ENCODE measurements at places on chromosomes 1 and 21.

DNA sequence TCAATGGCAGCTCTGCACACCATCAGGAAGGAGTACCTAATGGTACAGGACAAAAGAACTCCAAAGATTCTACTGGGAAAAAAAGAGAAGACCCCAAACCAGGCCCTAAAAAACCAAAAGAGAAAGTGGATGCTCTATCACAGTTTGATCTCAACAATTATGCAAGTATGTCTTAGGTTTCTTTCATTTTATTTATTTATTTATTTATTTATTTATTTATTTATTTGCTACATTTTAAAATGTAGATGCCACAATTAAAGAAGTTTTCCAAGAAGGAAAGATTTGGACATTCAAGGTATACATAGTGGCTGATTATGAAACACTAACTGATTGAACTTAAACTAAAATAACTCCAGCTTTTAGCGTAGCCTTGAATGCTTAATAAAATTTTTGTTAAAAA is 60.2 kb downstream of the PRRC2C start:
- no peak for DNase-seq

DNA sequence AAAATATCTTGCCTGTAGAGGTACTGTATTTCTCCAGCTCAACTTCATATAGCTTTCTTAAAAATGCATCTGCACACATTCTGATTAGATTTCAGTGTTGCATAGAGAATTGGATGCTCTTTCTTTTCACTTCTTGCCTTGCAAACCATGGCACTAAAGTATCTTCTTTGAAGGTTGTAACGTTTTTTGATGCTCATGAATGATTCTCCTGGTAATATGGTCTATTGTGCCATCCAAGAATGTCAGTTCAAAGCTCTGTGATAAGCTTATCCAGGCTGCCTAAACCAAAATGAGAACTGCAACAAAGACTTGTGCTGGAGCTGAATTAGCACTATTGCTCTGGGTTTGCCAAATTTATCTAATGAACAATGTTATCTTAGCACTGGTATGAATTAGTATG is 1.9 kb downstream of the SGIP1 start:
- DNase-seq = no peak

GRCh38 chr1:183882335-183883167 is 77.6 kb downstream of the RGL1 start:
- DNase-seq = no peak

DNA sequence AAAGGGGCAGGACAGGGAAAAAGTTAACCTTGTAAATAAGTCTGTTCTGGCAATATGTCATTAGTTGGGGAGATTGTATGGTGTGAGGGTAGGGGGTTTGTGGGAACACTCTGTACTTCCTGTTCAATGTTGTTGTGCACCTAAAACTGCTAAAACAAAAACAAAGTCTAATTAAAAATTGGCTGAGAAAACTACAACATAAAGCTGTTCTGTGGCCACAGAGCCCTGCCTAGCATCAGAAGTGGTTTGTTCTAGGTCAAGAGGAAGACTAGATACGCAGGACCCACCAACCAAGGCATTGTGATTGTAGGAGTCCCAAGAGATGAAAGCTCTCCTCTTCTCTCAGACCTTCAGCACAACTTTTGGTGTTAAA is 81.0 kb upstream of the LRRC8D start:
- no peak for DNase-seq

DNA sequence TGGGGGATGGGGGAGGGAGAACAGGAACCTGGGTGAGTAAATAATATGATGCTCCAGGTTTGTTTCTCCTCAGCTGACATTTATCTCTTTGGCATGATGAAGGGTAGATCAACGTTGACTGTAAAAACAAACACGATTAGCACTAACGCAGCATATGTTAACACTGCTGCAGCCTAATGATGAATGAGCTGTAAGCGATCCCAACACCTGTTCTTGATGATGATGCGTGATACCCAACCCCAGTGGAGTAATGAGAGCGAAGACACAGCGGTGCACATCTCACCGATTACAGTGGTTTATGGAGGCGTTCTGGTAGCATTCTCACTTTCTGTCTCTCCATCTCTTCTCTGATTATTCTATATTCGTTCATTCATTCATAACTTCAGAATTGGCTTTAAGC is 640.4 kb downstream of the USP25 start:
- no peak for DNase-seq

DNA sequence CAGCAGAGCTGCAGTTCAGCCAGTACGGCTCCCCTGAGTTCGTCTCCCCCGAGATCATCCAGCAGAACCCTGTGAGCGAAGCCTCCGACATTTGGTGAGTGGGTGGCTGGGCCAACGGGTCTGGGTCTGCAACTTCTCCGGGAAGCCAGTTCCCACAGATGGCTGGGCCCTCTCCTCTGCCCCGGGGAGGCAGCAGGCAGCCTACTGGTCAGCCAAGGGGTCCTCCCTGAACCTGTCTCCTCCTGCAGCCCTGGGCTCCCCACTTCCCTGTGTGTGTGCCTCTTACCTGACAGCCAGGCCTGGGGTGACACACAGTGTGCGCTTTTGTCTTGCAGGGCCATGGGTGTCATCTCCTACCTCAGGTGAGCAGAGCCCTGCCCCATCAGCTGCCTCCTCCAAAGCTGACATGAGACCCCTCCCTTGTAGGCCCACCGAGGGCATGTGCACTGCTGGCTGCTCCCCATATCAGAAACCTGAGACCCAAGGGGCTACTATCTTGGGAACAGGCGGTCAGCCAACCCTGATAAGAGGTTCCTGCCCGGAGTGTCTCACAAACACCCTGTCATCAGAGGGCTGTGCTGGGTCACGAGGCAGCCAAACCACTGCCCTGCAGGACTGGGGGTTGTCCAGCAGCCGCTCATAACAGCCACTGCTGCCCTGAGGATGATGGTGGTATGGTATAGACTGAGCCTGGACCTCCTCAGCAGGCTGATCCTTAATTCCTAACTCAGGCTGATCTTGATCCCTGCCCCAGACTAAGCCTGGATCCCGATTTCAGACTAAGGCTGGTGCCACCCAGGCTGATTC is 37.6 kb downstream of the TRIM11 start:
- DNase-seq = no peak

DNA sequence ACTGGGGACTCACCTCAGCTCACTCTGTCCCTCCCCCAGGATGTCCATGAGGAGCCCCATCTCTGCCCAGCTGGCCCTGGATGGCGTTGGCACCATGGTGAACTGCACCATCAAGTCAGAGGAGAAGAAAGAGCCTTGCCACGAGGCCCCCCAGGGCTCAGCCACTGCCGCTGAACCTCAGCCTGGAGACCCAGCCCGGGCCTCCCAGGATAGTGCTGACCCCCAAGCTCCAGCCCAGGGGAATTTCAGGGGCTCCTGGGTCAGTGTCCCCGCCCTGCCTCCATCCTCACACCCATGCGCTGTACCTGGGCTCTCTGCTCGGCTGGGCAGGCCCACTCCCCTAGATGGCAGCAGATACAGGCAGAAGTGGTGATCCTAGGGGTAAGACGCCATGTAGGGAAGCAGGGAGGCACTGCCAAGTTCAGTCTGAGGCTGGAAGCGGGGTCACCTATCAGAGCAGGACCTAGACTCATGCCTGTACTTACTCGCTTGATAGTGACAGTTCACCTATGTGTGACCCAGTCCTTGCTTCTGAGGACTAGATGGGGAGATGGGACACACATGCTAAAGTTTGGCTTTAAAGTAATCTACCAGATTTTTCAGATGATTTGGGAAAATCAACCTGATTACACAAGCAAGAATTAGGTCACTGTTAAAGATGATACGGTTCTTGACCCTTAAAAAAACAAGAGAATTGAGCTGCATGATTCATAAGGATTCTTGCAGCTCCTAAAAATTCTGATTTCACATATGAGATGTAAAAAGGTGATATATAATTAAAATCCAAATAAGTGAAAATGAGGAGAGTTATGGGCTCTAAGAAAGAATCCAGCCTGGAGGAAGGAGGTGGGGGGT is 38.7 kb downstream of the ETNK2 start:
- no peak for DNase-seq

- DNase-seq = no peak
Measured at GRCh38 chr1:240413732-240414131, 198.2 kb downstream of the GREM2 start.

- DNase-seq = no peak
Measured at GRCh38 chr1:152115344-152115743, at the start of gene TCHH. TCHH (minus strand) TSS chr1:152115444; CDS start chr1:152114080, 1,364 bp downstream.

- DNase-seq = no peak
Measured at GRCh38 chr1:184426278-184426674, 39.4 kb downstream of the C1orf21 start.

GRCh38 chr1:233368106-233368788 is 40.7 kb downstream of the MAP3K21 start:
- no peak for DNase-seq

GRCh38 chr21:14722841-14723483 is 176.8 kb upstream of the SAMSN1 start:
- no peak for DNase-seq

- no peak for DNase-seq
Measured at GRCh38 chr1:90044346-90044745, 49.4 kb downstream of the ZNF326 start.

GRCh38 chr21:38651570-38651969 is 153.3 kb upstream of the ERG start:
- no peak for DNase-seq

GRCh38 chr1:204126386-204126785 is 25.5 kb downstream of the ETNK2 start:
- DNase-seq = no peak

GRCh38 chr1:109466125-109466451 is 258 bp upstream of the SYPL2 start:
- no peak for DNase-seq

- no peak for DNase-seq
Measured at GRCh38 chr1:52032785-52033131, 852 bp downstream of the KTI12 start.

GRCh38 chr21:41477641-41478318 is 30.2 kb downstream of the TMPRSS2 start:
- no peak for DNase-seq

DNA sequence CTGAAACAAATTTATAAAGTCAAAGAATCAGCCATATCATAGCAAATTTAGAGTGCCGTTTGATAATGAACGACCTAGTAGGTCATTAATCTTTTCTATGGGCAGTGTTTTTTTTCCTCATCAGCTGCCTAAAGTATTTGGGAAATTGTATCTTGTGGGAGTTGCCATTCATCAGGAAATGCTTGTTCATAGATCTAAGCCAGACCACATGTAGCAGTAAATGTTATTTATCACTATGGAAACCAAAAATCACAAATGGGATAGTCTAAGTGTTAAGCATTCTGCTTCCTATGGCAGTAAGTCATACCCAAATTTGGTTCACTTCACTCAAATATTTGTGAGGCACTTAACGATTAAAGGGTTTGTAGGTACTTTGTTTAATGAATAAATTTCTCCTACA is 52.9 kb downstream of the LRRC8D start:
- no peak for DNase-seq

DNA sequence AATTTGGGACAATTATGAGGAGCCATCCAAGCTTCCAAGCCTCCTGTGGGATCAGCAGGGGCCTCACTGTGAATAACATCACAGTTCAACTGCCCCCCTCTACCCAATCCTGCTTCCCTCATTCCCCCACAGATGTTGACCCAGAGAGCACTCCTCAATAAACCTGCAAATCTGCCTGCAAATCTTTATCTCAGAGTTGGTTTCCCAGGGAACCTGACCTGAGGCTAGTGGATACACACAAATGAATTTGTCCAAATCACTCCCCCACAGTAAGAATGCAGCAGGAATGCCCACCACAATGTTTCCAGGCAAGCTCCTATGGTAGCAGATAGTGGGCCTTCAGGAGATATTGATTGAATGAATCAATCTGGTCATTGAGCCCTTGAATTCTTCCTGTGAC is 56.4 kb upstream of the HIVEP3 start:
- DNase-seq = no peak

GRCh38 chr1:7898962-7899361 is 41.7 kb downstream of the TNFRSF9 start:
- DNase-seq = no peak

DNA sequence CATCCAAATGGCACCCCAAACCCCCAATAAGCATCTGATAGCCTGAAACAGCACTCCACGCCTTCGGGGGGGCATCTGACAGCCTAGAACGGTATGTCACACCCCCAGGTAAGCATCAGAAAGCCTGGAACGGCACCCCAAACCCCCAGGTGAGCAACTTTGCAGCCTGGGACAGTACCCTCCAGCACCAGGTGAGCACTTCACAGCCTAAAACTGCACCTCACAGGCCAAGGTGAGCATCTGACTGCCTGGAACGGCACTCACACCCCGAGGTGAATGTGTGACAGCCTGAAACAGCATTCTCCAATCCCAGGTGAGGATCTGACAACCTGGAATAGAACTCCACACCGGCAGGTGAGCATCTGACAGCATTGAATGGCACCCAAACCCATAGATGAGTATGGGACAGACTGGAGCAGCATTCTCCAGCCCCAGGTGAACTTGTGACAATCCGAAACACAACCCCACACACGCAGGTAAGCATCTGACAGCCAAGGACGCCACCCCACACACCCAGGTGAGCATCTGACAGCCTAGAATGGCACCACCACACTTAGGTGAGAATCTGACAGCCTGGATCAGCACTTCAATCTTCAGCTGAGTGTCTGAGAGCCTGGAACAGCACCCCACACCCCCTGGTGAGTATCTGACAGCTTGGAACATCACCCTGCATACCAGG is 18.3 kb upstream of the MMEL1 start:
- no peak for DNase-seq

DNA sequence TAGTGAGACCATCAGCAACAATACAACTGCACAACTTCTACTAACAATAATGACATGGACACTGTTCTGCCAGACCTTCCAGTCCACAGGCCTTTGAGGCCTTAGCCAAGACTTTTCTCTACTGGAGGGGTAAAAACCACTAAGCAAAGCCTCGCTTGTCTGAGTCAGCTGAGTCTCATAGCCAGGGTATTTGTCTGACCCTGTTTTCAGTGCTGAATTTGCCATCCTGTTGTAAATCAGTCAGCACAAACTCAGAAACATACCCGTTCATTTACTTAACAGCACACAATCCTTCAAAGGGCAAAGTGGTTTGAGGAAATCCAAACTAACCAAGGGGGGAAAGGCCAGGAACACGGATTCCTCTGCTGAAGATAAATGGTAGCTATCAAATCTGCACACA is 537.8 kb downstream of the SMYD3 start:
- no peak for DNase-seq

- no peak for DNase-seq
Measured at GRCh38 chr21:16186742-16187141, 457.0 kb downstream of the USP25 start.

DNA sequence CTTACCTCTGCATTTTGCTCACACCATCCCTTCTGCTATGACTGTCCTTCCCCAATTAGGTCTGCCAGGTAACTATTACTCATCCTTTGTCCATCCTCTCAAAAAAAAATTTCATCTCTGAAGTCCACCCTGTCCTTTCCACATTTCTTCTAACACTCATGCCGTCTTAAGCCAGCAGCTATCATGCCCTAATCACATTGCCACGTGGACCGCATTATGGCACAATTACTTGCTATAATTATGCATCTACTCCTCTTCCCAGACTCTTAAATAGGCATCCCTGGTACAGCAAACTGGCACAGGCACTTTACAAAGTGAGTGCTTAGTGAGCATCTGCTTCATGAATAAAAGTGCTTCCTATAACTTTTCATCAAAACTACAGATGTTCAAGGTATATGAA is 295.4 kb upstream of the ESRRG start:
- no peak for DNase-seq

All from NCI-H446 (cell line).